ENCODE measurements at places on chromosomes 4 and X.

DNA sequence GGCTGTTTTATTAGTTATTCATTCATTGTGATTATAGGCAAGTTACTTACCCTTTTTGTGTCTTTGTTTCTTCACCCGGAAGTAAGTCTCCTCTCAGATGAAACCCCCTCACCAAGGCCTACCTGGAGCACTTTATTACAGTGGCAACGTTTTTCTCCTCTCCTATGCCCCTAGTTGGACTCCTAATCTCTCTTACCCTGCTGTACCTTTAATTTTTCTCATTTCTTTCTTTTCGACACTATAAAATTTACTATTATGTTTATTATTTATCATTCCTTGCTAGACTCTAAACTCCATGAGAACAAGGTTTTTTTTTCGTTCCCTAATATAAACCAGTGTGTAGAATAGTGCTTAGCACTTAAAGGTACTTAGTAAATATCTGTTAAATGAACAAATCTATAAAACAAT, 17.5 kb downstream of the STAP1 start:
- no peak for DNase-seq

DNA sequence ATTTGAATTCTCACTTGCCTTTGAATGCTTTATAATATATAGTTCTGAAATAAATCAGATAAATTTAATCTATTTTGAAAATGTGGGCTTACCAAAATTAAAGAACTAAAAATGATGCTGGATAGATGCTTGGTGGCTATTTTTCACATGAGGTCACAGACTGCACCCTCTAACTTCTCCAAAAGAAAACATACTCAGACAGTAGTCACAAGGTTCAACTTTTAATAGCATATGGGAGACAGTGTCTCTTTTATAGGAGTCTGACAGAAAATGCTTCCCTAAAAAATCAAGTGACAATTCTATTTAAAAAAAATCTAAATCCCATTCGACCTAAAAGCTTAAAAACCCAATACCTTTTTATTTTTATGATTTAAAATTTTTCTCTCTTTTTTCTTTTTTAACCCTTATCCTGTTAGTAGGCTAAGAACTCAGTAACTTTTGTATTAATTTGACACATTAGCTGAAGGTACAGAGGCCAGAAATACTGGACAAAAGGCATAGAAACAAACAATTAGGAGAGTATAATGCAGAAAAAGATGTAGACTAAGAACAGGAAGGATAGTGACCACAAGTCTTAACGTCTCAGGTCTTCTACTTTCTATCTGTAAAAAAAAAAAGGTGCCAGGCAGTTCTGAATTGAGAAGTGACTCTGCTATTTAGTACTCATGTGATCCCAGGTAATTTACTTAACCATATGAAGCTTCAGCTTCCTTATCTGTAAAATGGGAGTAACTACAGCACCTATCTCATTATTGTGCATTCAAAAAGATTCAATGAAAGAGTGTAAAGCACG, 7.6 kb downstream of the TIGD4 start:
- no peak for DNase-seq

GRCh38 chr4:136829280-136829679, 703.0 kb downstream of the PCDH18 start:
- DNase-seq, result no peak

GRCh38 chrX:37686996-37687395, 1.4 kb downstream of the XK start:
- DNase-seq, result no peak

DNA sequence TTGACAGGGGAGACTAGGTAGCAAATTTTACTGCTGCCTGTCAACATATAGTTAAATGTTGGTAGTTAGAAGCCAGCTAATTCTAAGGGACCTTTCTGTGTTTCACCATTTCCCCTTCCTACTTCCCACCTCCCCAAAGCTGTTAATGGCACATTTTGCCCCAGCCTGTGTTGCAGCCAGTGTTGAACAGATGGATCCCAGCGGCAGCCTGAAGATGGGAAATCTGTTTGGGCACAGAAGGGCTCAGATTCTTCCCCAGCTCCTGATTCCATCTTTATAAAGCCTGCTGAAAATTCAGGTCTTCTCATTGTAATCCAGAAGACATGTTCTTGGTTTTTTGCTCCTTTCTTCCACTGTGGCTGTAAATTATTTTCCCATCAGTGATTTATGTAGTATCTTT, 89.0 kb downstream of the SPRY1 start:
- DNase-seq, result no peak
